ENCODE measurements at places on chromosomes 3 and 15.

GRCh38 chr15:86481720-86482119 is 402.0 kb downstream of the AGBL1 start:
- no peak for DNase-seq

DNA sequence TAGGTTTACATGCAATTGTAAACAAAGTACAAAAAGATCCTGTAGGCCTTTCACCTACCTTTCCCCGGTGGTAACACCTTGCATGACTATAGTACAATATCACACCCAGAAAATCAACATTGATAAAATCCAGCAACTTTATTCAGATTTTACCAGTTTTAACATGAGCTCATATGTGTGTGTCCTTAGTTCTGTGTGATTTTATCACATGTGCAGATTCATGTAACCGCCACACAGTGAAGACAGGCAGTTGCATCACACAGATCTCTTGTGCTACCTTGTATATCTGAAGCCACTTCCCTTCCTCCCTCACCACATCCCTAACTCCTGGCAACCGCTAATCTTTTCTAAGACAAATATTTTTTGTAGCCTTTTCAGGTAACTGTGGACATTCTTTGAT is 183.5 kb upstream of the C2CD4B start:
- no peak for DNase-seq

DNA sequence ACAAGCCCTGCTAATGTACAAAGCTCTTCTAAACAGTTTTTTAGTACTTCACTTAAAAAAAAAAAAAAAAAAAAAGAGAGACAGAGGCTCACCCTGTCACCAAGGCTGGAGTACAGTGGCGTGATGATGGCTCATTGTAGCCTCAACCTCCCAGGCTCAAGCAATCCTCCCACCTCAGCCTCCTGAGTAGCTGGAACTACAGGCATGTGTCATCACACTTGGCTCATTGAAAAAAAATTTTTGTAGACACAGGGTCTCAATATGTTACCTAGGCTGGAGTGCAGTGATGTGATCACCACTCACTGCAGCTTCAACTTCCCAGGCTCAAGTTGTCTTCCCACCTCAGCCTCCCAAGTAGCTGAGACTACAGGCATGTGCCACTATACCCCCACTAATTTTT is 47.6 kb upstream of the HEG1 start:
- no peak for DNase-seq

GRCh38 chr15:80798911-80799310 is 19.7 kb downstream of the CEMIP start:
- DNase-seq, result no peak

- no peak for DNase-seq
These were observed 106.8 kb downstream of the ARRDC4 start for GRCh38 chr15:98067339-98067738.

DNA sequence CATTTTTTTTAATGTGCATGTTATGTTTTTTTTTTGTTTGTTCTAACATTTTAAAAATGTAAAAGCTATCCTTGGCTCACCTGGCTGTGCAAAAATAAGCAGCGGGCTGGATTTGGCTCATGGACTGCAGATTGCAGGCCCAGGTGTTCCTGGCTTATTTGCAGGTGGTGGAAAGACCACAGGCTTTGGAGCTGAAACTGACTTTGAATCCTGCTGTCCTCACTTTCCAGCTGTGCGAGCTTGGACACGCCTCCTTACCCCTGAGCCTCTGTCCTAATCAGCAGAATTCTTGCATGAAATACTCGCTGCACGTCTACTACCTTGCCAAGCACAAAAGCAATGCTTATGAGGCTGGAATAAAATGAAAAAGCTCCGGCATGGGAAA is 188.7 kb upstream of the TPM1 start:
- no peak for DNase-seq

DNA sequence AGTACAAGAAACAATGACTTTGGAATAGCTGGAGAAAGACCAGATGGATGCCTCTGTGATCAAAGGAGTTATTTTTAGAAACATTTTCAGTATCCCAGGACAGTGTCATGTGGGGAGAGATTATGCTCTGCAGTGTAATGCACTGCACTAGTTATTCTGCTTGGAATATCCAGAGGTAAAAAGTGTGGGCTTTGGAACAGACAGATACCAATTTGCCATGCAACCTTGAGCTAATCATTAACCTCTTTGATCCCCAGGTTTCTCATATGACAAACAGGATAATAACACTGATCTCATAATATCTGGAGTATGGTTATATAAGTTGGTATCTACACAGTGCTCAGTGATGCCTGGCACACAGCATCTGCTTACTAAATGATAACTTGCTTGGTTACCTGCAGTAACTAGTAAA is 12.2 kb upstream of the SLC7A14 start:
- DNase-seq, result no peak

- DNase-seq, result no peak
These were observed 18.4 kb downstream of the CLDN1 start for GRCh38 chr3:190303884-190304283.

DNA sequence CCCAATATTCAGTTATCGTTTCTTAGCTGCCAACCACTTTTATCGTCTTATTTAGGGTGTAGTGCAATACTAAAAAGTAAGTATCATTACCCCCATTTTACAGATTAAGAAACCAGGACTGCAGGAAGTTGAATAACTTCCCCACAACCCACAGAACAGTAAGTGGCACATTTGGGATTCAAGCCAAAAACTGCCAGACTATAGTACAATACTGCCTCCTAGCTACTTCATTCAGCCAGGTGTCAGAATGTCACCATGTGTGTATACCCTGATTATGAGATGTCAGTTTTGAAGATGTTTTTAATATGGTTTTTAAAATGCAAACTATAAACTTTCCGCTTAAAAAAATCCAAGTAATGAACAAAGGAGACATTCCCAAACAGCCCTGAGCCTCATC is 74.2 kb upstream of the PROK2 start:
- no peak for DNase-seq

- no peak for DNase-seq
These were observed 110.0 kb downstream of the KCNAB1 start for GRCh38 chr3:156230278-156230900.

DNA sequence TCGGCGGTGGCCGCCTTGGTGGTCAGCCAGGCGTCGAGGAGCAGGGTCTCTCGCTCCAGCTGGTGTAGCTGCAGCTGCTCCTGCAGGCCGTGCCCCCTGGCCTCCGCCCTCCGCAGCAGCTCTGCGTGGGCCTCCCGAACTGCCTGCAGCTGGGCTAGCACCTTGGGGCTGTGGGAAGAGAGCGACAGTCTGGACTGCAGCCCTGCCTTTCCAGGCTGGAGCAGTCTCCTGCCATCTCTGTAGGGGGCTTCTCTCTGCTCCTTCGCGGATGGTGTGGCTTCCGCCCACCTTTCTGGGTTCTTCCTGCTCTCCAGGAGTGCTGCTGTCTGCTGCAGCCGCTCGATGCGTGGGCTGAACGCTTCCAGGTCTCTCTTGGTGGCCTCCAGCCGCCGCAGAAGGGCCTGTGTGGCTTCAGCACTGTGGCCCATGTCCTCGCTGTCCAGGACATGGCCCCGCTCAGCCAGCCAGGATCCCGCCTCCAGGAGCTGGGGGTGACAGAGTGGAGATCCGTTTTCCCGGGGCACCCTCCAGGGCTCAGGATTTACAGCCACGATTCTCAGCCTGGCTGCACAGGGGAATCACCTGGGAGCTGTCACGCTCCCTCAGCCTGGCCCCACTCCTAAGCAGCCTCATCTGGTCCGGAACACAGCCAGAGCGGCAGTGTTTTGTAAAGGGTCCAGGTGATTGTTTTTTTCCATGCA is 16.8 kb downstream of the PLA2G4B start:
- DNase-seq, result no peak

DNA sequence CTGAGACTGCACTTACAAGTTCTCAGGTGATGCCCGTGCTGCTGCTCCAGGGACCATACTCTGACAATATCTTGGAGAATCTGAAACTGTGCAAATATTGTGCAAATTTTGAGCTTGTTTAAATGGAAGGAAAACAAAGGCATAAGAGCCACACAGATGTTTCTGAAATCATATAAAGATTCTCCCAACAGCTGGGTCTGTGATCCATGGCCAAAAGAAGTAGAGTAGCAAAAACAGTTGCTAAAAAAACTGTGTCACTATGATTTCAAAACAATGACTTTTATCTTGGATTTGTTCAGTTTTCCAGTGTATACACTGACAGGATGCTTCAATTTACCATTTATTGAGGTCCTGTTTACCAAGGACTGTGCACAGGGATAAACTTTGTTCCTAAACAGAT is 25.3 kb downstream of the NPTN start:
- no peak for DNase-seq

- DNase-seq, result no peak
These were observed 75.9 kb downstream of the KLF13 start for GRCh38 chr15:31402511-31403056.

- no peak for DNase-seq
These were observed 358.0 kb upstream of the TGFBR2 start for GRCh38 chr3:30248423-30248822.

GRCh38 chr15:48580736-48581135 is 64.8 kb downstream of the FBN1 start:
- no peak for DNase-seq

GRCh38 chr3:17742880-17743657 is 638 bp upstream of the TBC1D5 start:
- no peak for DNase-seq

GRCh38 chr3:54527521-54527920 is 400.3 kb downstream of the LRTM1 start:
- DNase-seq, result no peak

DNA sequence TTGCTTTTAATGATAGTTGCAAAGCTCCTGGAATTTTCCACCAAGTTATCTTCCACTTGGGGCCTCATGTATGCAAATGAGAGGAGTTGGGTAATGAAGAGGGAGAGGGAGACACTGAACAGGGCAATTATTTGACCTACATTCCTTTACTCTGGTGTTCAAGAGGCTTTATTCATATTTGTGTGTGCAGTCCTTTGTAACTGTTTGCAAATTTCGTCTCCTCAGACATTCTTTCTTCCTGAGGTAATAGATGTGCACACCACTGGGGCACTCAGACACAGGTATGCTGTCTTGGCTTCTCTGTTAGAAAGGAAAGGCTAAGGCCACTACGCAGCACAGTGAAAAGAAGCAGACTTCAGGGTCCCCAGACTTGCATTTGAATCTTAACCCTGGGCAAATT is 189.7 kb upstream of the IL12A start:
- DNase-seq, result peak; percentile 71

DNA sequence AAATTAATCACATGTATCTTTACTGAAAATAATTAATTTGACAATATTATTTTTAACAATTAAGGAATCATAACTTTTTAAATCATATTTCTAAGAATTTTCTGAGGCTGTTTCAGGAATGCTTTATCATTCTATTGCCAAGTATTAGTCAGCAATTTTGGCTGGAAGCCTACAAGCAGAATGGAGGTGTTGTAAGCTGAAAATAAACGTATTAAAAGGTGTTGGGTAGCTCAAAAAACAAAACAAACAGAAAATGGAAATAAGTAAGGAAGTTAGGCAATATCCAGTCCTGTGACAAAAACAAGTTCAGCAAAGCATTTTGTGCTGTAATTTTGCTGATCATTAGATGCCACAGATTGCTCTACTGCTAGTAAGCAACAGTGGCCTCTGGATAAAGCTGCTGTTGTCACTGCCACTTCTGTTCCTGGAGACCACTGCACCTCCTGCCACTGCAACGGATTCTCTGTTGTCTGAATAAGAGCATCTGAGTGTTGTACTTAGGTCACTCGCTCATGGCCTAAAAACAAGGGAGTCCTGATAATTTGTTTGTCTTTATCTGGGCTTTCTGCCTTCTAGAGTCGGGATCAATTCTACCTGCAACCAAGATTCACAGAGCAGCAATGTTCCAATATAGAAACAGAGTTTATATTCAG is 63.5 kb upstream of the SLITRK3 start:
- no peak for DNase-seq

GRCh38 chr15:63573533-63573932 is 23.7 kb upstream of the FBXL22 start:
- no peak for DNase-seq

GRCh38 chr3:100113723-100114412 is 433 bp downstream of the FILIP1L start:
- DNase-seq, result no peak

- DNase-seq, result no peak
These were observed 20.3 kb downstream of the GMPS start for GRCh38 chr3:155890671-155891190.

GRCh38 chr3:70985572-70985971 is 598.0 kb downstream of the FOXP1 start:
- no peak for DNase-seq

- no peak for DNase-seq
These were observed 1.3 kb upstream of the SPTSSB start for GRCh38 chr3:161372321-161373260.

DNA sequence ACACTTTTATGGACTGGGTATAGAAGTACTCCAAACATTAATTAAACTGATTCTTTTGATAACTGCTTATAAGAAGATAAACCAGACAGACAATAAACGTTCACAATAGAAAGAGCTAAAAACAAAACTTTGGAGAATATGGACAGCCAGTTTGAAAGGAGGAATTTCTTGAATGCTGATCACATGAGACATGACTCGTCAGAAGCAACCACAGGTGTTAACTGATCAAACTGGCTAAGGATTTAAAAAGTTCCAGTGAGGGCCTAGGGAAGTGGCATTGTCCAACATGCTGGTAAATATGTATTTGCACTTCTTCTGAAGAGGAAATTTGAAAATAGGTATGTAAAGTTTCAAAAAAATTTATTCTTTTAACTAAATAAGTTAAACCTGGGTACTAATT is 29.4 kb upstream of the AP3B2 start:
- DNase-seq, result no peak

DNA sequence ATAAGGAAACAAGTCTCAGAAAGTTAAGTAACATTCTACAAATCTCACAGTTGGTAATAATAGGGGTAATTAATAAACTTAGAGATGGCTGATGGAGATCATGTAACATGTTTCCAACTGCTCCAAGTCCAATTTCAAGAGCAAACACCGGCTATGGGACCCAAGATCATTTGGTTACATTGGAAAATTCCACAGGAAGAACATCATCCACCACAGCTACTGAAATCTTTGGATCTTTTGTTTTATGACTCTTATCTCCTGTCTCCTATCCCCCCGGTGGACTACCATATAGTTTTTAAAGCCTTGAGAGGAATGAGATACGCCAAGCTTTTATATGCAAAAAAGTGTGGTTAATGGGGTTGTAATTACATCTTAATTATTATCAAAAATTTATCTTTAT is 216.1 kb downstream of the WNT5A start:
- no peak for DNase-seq

- DNase-seq, result no peak
These were observed 43.6 kb downstream of the TBC1D2B start for GRCh38 chr15:78033864-78034263.

- DNase-seq, result no peak
These were observed 21.5 kb upstream of the SNRPA1 start for GRCh38 chr15:101316529-101316928.

DNA sequence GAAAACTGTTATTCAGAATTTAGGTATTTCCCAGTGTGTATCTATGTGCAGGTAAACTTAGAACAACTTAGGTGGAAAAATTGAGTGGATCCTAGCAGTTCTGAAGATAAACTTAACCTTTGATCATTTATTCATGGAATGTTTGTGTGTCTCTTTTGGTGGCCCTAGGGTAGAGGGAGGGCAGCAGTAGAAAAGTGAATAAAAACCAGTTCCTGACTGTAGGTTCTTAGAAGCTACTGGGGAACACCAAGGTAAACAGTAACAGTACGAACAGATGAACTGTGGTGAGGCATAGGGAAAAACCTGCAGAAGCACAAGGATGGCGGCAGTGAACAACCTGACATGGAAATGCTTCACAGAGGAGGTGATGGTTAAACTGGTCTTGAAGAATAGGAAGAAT is 2.5 kb downstream of the SNRK start:
- DNase-seq, result no peak

- no peak for DNase-seq
These were observed 2.5 kb upstream of the ISLR start for GRCh38 chr15:74170875-74171578.

Data from non-pigmented ciliary epithelial cell (primary cell).